CD4-positive, alpha-beta T cell treated with Interleukin-1 beta for 1 hour (primary cell): ENCODE measurements at places on chromosomes 13 and 19.
A peak's percentile ranks its signal among the peaks of the same experiment; 100 is the strongest.

DNA sequence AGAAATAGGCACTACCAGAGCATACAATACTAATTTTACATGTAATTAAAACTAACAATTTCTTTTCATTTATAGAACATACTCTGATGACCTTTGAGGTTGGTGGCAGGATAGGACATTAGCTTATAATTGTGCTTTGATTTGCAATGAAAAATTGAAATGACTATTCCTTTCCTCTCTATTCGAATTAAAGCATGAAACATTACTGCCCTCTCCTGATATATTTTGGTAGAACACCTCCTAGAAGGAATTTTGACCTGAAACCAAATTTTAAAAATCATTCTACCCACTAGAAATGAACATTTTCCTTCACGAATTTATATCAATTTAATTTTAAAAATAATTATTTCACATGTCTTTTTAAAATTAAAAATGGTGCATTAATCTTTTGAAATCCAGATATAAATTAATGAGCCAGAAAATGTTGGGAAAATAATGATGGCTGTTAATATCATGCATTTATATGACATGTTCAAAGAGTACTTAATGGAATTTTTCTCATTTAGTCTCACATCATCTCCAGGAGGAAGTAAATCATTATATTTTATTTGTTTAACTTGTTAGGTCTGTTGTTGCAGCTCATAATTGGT is 556.3 kb upstream of the ARGLU1 start:
- DNase-seq: no peak

GRCh38 chr13:42728507-42729180 is 52.7 kb upstream of the FAM216B start:
- DNase-seq: no peak

- DNase-seq: no peak
These were observed 556.8 kb upstream of the SLITRK1 start for GRCh38 chr13:84439108-84439507.

- DNase-seq: no peak
These were observed 130.8 kb downstream of the MYCBP2 start for GRCh38 chr13:77196052-77196618.

- peak; percentile 50 for DNase-seq
These were observed 2.8 kb downstream of the UBA2 start for GRCh38 chr19:34430738-34431625.
